ENCODE measurements at places on chromosomes 16 and 17.

DNA sequence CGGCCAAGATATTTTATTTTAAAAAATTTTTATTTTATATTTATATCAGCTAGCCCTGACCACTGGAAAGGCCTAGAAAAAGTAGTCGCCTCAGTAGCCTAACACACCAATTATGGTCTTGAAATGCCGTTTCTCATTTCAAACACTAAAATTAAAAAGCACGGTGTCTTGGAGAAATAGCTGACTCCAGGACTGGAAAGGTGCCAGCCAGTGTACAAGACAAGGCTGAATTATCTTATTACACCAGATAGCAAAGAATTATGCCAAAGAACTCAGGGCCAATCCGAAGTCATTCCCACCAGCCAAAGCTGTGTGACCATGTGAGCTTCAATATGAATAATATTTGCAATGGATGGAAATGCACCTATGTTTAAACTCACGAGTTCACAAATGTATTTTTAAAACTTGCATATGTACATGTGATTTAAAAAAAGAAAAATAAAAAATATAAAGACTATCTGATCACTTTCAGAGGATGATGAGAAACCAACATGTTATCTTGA is 19.9 kb upstream of the ATP2C2 start:
- no peak for DNase-seq

DNA sequence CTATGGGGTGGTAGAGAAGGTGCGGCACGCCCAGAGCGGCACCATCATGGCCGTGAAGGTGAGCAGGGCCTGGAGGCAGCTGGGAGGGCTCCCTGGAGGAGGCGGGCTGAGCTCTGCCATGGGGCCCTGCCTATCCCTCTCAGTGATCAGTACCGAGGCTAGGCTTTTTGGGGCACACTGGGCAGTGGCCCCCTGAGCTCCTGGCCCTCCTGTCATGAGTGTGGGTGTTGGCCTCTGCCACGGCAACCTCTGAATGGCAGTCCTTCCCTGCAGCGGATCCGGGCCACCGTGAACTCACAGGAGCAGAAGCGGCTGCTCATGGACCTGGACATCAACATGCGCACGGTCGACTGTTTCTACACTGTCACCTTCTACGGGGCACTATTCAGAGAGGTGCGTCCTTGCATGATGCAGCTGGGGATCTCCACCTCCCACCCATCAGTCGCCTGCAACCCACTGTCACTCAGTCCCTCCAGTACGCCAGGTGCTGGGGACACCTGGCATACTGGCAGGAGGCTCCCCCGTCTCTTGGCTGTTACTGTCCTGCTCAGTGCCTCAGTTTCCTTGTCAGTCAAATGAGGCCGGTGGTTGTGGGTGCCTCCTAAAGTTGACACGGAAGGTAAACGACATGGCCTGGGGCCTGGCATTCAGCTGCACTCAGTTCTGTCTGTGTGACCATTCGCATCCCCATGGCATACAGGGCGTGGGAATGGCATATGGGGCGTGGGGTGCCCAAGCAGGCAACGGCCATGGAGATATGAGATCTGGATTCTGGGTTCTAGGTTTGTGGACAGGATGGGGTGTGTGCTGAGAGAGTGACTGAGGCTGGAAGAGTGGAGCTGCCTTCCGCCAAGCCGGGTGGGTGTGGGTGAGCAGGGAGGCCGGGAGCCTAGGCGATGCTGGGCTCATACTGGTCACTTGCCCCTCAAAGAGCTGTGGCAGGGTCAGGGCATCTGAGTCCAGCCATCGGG is 16.4 kb downstream of the MAP2K3 start:
- DNase-seq, result no peak

DNA sequence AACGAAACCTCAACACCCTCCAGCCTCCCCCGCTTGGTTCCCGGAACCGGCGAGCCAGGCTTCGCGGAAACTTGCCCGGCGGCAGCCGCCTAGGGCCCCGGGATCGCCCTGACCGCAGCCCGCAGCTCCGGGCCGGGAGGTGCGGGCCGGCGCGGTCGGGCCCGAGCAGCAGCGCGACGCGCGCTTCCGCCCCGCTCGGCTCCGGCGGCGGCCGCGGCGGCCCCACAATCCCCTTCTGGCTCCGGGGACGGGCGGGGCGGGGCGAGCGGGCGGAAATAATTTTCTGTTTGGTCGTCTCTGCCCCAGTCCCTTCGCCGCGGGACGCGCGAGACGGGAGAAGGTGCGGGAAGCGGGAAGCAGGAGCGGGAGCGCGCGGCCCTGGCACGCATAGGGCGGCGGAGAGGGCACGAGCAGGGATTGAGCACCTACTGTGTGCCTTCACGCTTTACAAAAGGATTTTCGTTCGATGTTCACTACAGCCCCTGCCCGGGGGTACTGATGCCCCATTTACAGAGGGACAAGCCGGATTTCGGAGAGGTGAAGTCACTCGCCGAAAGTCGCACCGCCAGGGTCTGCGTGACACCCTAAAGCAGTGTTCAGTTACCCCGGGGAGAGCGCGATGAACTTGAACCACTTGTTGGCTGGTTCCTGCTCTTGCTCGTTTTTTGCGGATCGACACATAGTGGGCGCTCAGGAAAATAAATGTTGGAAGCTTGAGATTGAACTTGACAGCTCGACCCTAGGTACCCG is 2.7 kb upstream of the MLLT6 start:
- no peak for DNase-seq

GRCh38 chr17:66976781-66977201 is 12.3 kb downstream of the CACNG4 start:
- no peak for DNase-seq

DNA sequence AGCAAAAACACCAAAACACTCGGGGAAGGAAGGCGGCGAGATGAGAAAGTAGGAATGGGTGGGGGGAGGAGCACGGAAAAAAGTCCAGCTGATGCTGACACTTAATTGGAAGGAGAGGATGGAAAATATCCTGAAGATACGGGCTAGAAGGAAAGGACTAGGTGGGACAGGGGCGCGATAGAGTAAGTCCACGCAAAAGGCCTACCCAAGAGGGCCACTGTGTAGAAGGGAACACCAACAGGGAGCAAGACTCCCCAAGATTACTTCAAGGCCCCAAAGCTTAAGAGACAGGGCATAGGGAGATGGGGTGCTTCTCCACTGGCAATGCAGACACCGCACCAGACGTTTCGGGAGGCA is 736 bp downstream of the APPBP2 start:
- no peak for DNase-seq
